Germinal center (tissue), 1 donor: ENCODE measurements at places on chromosomes 3 and 15.

GRCh38 chr15:26623071-26623470, 149.8 kb downstream of the GABRB3 start:
- DNase-seq = no peak

- DNase-seq = no peak
Observed at GRCh38 chr3:167711439-167711838, 23.3 kb downstream of the PDCD10 start.

GRCh38 chr3:3241596-3241995, 62.1 kb upstream of the CRBN start:
- no peak for DNase-seq

- no peak for DNase-seq
Observed at GRCh38 chr3:110101361-110101760, 764.0 kb upstream of the DPPA4 start.

DNA sequence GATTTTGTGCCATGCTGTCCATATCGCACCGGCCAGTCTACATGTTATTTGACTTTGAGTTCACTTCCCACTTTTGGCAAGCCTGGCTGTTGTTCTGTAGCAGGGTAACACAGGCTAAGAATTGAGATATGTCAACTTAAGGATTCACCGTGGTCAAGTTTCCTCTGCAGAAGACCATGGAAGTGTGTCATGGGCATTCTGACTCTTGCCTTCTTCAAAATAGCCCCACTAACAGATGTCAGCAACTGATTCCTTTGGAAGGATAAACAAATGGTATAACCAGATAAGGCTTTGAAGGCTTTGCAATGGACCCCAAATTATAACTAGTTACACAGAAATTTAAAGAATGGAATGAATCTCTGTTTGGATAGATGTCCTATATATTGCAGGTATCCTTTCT, 20.1 kb upstream of the CD47 start:
- DNase-seq = no peak

- no peak for DNase-seq
Observed at GRCh38 chr15:40102897-40103858, 5.5 kb downstream of the BMF start.

- peak; percentile 64 for DNase-seq
Observed at GRCh38 chr15:30903497-30904187, at the start of gene FAN1. FAN1 (plus strand) TSS chr15:30903915; CDS start chr15:30904664, 749 bp downstream.

- no peak for DNase-seq
Observed at GRCh38 chr15:94379986-94380385, 148.6 kb downstream of the MCTP2 start.

DNA sequence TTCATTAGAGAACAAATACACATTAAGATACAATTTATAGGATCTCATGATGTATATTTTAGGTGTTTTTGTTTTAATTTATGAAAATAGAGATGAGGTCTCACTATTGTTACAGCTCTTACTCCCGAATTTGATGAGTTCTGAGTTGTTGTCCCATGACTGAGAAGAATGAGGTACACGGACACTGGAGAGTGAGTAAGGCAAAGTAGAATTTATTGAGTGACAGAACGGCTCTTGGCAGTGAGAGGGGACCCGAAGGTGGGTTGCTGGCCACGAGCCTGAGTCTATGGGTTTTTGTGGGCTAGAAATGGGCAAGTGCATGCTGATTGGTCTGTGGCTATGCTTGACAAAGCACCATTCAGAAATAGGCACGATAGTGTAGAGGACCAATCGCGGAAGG, 3.1 kb upstream of the RNF168 start:
- no peak for DNase-seq

GRCh38 chr15:96107916-96108315, 222.6 kb upstream of the NR2F2 start:
- DNase-seq = no peak

GRCh38 chr3:34203386-34203785, 405.0 kb downstream of the PDCD6IP start:
- DNase-seq = no peak

GRCh38 chr15:71957026-71957425, 146.7 kb downstream of the NR2E3 start:
- DNase-seq = no peak

GRCh38 chr3:31765871-31766270, 215.2 kb downstream of the OSBPL10 start:
- no peak for DNase-seq

- DNase-seq = no peak
Observed at GRCh38 chr15:68431792-68432401, at the start of gene ITGA11. ITGA11 (minus strand) TSS chr15:68432163; CDS start chr15:68432066, 97 bp downstream.

DNA sequence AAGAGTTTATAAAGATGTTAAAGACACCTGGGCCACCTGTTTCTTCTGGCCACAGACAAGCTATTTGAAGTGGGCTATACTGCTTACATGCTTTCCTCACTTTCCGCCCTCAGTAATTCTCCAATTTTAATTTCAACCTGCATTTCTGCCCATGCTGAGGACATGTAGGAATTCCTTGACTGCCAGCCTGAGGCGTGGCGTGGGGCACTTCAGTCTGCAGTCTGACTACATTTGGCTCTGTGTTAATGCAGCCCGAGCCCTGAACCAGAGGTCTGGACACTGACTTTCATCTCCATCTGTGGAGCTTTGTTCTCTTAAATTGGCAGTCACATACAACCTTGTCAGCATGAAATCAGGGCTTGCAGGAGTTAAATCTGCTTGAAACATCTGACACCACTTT, 8.5 kb downstream of the UQCC5 start:
- no peak for DNase-seq

DNA sequence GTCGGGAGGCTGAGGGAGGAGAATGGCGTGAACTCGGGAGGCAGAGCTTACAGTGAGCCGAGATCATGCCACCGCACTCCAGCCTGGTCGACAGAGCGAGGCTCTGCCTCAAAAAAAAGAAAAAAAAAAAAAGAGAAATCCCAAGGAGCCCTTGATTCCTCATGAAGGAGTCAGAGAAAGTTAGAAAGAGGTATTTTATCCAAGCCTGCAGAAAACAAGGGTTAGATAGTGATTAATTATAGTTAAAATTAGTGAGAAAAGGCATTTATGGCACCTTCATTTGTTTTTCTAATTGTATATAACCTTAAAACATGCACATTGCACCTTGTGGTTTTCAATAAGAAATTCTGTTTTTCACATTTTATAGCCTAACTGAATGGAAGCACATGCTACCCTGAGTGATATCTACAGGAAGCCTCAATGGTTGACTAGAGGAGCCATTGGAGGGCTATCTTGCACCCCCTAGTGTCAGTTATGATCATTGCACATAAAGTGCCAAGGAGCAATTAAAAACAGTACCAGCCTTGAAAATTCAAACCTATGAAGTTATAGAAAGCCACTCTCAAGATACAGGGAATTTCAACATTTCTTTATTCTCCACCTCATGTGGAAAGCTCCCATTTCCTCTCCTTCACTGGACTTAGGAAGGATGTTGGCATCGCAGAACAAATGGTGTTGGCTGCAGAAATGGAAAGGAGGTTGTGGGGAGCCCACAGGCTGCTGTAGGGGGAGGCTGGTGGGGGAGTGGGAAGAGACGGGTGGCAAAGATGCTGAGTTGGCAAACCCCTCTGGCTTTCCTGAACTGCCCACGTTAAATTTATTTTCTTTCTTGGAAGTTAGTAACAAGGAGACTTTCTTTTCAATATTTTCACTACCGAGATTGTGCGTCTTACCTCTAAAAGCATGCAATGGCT, 48.5 kb downstream of the ITGA11 start:
- peak; percentile 70 for DNase-seq

DNA sequence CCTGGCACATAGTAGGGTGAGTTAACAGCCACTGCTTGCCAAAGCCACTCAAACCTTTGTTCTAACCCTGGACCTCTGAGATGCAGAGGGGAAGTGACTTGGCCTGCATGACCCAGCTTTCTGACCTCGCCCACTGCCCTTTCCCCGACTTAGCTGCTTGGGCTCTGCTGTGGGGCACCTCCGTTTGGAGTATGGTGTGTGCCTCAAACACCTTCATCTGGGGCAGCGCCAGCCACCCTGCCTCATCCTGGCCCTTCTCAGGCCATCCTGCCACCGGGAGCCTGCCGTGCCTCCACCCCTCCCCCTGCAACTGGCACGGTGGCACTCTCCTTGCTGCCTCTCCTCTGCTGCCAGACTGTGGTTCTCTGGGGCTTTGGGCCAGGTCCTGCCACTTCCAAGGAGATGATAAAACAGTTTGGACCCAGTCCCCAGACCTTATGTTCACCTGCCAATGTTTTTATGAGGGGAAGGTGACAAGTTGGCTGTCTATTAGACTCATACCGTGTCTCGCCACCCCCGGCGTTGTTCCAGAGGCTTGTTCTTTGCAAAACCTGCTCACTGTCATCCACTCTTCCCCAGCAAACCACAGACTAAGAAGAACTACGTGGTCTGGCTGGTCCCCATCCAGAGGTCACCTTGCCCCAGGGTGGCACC, 32.2 kb downstream of the SLC6A6 start:
- DNase-seq = no peak

DNA sequence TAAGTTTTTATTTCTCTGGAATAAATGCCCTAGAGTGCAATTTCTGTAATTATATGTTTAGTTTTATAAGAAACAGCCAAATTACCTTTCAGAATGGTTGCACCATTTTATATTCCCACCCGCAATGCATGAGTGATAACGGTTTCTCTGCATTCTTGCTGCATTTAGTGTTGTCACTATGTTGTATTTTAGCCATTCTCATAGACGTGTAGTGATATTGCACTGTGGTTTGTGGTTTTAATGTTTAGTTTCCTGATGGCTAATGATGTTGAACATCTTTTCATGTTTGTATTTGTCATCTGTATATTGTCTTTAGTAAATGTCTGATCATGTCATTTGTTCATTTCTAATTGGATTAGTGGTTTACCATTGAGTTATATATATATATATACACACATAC, 73.0 kb upstream of the GOLIM4 start:
- DNase-seq = no peak
